ENCODE measurements at places on chromosomes 2 and 18.

DNA sequence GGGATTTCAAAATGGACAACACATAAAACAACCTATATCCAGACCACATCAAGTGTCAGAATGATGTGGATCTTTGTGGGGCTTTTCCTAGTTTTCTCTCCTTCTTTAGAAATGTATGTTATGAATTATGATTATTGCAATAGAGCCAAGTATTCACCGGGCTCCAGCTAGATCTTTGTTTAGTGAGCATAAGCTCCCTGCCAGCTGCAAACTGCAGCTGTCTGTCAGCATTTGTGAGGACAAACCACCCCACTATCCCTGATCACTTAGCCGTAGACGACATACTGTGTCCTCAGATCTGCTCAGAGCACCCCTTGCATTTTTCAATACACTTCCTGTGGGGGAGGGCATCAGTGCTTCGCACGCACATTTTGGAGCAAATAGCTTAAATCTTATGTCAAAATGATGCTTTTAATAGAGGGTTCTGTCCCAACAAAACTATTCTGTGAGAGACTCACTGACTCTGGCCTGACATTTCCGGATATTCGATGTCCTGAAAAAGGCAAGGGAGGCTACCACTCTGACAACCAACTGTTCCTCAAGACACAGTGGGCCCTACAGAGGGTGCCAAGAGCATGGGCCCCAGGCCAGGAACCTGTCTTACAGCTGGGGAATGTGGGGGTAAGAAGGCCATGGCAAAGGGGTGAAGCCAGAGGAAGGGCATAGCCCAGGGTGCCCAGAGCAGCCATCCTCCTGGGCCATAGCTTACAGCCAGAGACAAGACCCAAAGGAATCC is 346.0 kb downstream of the ARHGAP15 start:
- DNase-seq: no peak

- DNase-seq: no peak
These were observed 11.0 kb upstream of the UBE2F start for GRCh38 chr2:237955640-237956401.

DNA sequence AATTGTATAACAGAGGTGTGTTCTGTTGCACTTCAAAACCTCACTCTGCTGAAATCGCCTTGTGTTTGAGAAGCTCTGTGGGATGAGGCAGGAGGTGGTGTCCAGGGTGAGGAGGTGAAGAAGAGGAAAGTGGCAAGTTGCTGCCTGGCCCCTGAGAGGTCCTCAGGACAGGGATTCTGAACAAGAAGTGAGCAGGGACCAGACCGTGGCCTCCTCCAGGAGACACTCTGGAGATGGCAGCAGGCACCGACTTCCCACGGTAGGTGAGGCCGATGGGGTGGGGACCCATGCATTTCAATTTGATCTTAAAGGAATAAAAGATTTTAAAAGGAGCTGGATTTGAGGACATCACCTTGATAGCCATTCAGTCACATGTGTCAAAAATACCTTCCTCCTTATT is 37.5 kb upstream of the LAMA1 start:
- no peak for DNase-seq

DNA sequence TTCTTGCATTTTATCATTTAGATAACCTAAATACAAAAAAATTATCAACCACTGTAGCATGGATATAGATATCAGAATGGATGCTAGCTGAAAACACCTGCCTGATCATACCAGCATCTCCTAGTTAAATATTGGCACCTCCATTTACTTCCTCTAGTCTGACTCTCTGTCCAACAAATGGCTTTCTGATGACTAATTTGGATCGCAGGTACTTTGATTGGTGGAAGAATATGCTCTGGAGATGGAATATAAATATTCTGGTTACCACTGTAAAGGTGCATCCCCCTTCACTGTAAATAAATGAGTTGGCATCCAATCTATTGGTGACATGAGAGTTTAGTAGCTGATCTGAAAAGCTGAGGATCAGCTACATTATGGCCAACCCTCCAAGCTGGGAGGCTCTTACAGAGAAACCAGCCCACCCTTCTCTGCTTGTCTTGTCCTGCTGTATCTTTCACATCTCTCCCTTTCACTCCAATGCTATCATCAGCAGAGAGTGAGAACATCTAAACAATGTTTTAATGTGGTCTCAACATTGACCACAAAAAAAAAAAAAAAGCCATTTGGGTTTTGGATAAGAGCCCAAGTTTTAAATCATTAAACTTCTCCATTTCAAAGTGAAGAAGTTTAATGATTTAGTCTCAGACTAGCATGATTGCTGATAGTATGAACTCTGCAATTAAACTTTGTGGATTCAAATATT is 90.5 kb downstream of the PMAIP1 start:
- DNase-seq: no peak

GRCh38 chr2:65079017-65079416 is 22.8 kb downstream of the CEP68 start:
- no peak for DNase-seq

All from non-pigmented ciliary epithelial cell (primary cell).